ENCODE measurements at places on chromosomes 12 and 14.

DNA sequence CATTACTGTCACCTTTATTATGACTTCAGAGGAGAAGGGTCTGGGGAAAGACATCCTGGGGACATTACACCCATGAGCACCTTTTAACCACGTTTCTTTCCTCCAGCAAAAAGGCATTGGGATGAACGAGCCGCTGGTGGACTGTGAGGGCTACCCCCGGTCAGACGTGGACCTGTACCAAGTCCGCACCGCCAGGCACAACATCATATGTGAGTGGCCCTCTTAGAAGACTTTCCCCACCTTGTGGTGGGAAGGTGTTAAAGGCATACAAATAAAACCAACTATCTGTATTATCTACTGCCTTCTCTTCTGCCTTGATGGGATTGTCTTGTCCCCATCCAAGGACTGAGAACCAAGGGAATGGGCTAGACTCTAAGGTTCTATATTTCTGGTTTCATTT lies 6.0 kb downstream of the PSMD9 start:
- no peak for DNase-seq

DNA sequence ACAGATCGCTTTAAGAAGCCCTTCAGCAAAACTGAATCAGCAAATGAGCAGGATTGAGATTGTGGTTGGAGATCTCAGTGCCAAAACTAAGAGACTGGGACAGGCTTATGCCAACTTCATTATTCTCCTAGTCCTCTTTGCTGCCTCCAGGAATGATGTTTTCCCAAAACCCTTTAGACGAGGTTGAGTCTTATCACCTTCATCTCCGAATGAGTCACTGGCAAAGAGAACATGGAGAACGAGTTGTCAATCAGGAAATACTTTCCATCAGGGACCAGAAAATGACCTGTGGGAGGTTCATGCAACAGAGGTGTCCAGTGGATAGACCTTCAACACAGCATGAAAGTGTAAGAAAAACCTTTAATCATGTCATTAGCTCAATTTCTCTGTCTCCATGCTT lies 461.5 kb downstream of the RMST start:
- DNase-seq = no peak

DNA sequence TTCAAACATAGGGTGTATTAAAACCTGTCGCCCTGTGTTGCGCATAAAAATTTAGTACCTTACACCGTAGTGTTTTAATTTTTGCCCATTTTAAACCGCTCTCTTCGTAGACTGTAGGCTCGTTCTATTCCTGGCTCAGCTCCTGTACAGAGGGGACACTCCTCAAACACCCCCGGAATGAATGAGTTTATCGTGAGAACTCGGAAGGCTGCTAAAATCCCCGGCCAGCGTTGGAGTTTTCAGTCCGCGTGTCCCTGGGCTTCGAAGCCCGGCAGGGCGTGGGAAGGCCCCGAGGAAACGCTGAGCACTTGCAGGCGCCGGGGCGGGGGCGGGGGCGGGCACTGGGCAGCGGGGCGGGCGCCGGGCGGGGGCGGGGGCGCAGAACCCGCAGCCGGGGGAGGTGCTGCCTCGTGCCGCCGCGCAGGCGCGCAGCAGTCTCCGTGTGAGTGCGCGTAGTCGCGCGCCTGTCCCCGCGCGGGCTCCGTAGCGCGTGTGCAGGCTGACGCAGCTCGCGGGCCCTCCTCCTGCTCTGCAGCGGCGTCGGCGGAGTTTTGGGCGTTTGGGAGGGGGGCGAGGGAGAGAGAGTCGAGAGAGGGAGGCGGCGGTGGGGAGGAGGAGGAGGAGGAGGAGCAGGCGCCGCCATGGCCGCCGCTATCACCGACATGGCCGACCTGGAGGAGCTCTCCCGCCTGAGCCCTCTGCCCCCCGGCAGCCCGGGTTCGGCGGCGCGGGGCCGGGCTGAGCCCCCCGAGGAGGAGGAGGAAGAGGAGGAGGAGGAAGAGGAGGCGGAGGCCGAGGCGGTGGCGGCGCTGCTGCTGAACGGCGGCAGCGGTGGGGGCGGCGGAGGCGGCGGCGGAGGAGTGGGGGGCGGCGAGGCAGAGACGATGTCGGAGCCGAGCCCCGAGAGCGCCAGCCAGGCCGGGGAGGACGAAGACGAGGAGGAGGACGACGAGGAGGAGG lies at the start of gene AEBP2:
AEBP2 (plus strand) TSS at position 434 of the 960 bp plus-strand sequence; CDS start at position 642, 208 bp downstream.
- DNase-seq = peak; percentile 82

- DNase-seq = no peak
Measured at GRCh38 chr14:49703965-49704364, 11.0 kb downstream of the KLHDC1 start.

GRCh38 chr14:65057695-65058094 lies 44.6 kb downstream of the MAX start:
- DNase-seq = no peak

DNA sequence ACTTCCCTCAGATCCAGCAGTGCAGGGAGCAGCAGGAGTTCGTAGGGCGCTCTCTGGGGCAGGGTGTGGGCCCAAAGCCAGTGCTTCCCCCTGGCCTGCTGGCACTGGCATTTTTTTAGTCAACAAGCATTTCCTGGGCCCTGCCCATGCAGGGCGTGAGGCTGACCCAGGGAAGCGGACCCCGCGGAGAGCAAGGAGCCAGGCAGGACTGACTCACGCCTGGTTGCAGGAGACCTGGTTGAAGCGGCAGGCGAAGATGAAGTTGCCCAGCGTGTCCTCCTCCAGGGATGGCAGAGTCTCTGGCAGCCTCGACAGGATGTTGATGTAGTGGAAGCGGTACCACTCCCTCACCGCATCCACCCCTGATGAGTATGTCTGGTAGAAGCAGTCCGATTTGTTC lies 13.5 kb downstream of the SCNN1A start:
- no peak for DNase-seq

DNA sequence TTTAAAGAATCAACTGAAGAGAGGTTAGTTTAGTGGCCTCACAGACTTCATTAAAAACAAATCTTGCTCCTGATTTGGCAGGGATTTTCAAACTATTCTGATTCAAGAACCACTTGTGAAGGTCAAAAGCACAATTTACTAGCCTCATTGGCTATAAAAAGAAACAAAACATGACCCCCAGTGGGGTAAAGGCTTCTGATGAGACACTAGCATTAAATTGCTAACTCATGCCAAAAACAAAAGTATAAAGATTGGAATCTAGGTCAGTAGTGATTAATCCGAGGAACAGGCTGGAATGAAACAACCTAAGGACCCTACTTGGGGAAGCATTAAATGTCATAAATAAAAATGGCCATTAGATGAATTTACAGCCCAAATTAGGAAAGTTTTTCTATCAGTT lies 312.3 kb downstream of the PAWR start:
- no peak for DNase-seq

- DNase-seq = no peak
Measured at GRCh38 chr12:89236748-89237383, 115.4 kb downstream of the DUSP6 start.

DNA sequence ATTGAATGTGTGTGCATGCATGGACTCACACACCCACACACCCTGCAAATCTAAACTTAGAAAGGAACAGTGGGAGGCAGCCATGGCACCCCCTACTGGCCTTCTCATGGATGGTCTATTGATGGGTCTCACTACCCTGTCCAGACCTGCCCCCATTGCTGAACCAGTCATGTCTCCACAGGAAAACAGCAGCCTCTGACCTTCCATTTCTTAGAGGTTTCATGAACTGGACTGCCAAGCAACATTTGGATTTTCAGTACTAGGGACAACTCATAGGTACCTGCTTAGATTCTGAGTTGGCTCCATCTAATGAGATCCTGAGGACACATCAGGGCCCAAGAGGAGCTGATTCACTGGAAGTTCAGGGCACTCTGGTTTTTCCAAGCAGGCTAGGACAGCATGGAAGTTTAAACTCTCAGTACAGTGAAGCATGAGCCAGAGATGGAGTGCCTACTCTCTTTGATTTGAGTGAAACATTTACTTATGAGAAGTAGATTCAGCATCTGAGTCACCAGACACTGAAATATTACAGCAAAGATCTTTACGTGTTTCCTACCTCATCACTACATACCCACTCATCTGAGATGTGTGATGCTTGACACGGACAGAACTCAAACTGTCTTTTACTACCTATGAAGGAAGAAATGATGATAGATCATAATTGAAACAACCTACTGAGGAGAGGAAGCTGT lies 98.9 kb upstream of the PLEKHG7 start:
- DNase-seq = no peak

- DNase-seq = no peak
Measured at GRCh38 chr14:57816568-57817284, 49.2 kb downstream of the SLC35F4 start.

Data from stimulated activated CD8-positive, alpha-beta memory T cell treated with anti-CD3 and anti-CD28 coated beads, Interleukin-7, amount 100 ng/mL, for 1 hour (primary cell).